Activated naive CD4-positive, alpha-beta T cell (primary cell): ENCODE measurements at places on chromosomes 11 and 22.

DNA sequence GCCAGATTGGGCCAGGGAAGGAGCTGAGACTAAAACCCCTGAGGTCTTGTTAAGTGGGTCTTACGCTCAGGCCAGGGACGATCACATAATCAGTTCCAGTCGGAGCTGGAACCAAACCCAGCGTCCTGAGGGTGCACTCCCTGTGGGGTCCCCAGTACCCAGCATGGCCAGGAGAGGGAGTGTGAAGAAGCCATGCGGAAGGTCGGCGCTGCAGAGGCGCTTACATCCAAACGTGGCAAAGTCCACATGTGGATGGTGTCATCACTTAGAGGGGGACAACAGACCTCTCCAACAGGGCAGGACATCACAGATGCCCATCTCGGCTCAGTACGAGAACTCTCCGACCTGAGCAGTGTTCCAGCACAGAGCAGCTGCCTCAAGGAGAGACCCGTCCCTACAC is 8.3 kb downstream of the ATP5MGL start:
- no peak for DNase-seq

DNA sequence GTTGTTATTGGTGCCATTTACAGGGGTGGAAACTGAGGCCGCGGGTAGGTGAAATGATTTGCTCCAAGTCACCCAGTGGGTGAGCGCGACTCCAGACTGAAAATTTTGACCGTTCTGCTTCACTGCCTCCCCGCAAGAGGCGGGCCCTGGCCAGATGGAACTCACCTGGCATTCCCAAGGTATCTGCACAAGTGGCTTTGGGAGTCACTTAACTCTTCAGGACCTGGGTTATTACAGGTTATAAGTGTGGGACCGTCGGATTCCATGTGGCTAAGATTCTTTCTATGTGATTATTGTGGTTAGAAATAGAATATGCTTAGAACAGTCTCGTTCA is 598 bp downstream of the CABIN1 start:
- DNase-seq = no peak

GRCh38 chr11:46618837-46619236 is 1.5 kb downstream of the ATG13 start:
- no peak for DNase-seq

GRCh38 chr11:111302298-111302697 is 4.0 kb downstream of the POU2AF3 start:
- DNase-seq = no peak

- no peak for DNase-seq
These were observed 33.9 kb downstream of the BCL2L13 start for GRCh38 chr22:17672417-17672991.

DNA sequence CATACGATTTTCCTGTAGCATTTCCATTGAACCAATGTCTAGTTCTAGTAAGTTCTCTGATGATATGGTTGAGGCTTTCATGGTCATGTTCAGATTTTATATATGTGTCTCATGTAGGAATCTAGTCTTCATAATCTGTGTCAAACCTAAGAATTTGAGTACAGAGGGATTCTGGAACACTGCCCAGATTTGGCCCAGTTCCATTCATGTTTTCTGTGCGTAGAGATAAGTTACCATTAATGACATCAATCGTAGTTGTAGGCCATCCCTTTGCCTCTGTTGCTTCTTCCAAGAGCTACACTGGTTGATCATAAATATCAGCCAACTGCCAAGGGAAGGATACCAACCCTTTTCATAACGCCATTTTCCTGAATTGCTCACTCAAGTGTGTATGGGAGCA is 23.3 kb downstream of the ST3GAL4 start:
- no peak for DNase-seq

DNA sequence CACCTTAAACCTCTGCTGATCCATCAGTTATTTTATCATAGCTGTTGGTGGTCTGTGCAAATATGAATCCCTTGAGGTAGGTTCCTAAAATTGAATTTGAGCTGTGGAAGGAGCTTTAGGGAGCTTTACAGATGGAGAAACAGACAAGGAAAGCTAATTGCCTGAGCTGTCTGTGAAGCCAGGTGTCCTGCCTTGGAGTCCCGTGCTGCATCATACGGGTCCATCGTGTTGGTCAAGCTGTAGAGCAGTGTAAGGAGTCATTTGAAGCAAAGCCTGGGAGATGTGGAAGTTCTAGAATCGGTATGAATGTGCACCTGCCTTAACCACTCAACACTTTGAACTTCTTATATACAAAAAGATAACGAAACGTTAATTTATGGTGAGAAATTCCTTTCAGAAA is 1.0 kb downstream of the POLA2 start:
- DNase-seq = no peak

- no peak for DNase-seq
These were observed 18.2 kb upstream of the TUB start for GRCh38 chr11:8062781-8063257.

- no peak for DNase-seq
These were observed 37.8 kb downstream of the MUC5B start for GRCh38 chr11:1260620-1261019.

DNA sequence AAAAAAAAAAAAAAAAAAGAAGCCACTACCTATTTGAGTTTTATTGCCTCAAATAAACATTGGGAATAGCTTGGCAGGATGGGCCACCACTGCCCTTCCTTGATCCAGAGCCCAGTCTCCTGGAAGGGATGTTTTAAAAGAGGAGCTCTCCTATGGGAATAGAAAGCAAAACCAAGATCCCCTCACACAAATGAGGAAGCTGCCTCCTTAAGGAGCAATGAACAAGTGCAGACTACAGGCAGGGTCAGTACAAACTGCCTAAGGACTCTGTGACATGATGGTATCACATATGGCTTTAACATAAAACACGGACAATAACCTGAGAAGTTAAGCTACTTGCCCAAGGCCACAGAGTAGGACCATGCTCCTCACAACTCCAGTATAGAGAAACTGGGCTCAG is 120.8 kb downstream of the NAT10 start:
- DNase-seq = no peak
